ENCODE measurements at places on chromosomes 2 and 18. TPM values are rescaled to one million over a fixed set of nuclear protein-coding genes. Genes with fewer than 3 reads are reported as not detected.

GRCh38 chr2:58708565-58708964, 467.4 kb upstream of the FANCL start:
- DNase-seq: no peak
- H3K4me1 ChIP-seq: no peaks in the 10 kb centered on the region
- no peaks in the 10 kb centered on the region for H3K36me3 ChIP-seq
- no peaks in the 10 kb centered on the region for H3K27me3 ChIP-seq
- H3K27ac ChIP-seq: no peak overlapping the region

- H3K27me3 ChIP-seq: no peaks in the 10 kb centered on the region
- H3K27ac ChIP-seq: no peak overlapping the region
- H3K36me3 ChIP-seq: no peaks in the 10 kb centered on the region
- DNase-seq: no peak
- peaks cover 27% of the 10 kb centered on the region for H3K4me1 ChIP-seq
- H3K4me3 ChIP-seq: no peak overlapping the region
These were observed 108.3 kb upstream of the NOSTRIN start for GRCh38 chr2:168694173-168694572.

- no peaks in the 10 kb centered on the region for H3K4me1 ChIP-seq
- H3K36me3 ChIP-seq: no peaks in the 10 kb centered on the region
- no peak overlapping the region for H3K4me3 ChIP-seq
These were observed 39.1 kb upstream of the FAM136A start for GRCh38 chr2:70340761-70341476.

DNA sequence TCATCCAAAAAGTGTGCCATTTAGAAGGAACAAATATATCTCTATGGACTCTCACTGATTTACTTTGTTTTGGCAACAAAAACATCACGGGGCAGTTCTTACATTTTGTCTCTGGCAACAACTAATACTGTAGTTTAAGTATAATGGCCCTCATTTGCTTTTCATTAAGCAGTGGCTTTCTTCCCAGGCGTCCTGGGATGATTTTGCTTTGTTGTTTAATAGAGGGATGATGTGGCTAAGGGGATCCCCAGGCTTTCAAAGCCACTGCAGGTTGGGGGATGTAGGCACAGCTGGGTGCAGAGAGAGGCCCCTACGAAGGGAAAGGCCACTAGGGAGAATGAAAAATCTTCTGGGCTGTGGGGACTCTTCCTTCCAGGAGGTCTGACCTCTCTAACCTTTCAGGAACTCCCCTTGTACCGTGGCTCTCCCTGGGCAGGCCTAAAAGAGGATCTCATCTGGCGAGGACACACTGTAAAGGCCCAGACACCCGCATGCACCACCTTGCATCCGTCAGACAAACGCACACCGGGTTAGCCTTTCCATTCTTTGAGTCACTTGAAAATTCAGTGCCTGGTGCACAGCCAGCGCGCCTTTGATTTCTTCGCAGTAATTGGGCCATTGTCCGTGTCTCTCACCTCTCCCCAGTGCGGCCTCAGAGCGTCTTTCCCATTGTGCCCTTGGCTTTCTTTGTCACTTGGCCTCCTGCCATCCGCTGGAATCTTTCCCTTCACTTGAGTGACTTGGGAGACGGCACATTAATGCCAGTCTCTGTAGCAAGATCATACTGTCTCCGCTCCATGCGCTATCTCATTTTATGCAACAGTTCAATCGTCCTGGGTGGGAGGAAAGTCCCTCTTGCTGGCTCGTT, 40.3 kb upstream of the AFF3 start:
- H3K4me3 ChIP-seq: peak overlapping the region; percentile 6
- H3K27ac ChIP-seq: peak overlapping the region; percentile 69
- H3K27me3 ChIP-seq: no peaks in the 10 kb centered on the region

DNA sequence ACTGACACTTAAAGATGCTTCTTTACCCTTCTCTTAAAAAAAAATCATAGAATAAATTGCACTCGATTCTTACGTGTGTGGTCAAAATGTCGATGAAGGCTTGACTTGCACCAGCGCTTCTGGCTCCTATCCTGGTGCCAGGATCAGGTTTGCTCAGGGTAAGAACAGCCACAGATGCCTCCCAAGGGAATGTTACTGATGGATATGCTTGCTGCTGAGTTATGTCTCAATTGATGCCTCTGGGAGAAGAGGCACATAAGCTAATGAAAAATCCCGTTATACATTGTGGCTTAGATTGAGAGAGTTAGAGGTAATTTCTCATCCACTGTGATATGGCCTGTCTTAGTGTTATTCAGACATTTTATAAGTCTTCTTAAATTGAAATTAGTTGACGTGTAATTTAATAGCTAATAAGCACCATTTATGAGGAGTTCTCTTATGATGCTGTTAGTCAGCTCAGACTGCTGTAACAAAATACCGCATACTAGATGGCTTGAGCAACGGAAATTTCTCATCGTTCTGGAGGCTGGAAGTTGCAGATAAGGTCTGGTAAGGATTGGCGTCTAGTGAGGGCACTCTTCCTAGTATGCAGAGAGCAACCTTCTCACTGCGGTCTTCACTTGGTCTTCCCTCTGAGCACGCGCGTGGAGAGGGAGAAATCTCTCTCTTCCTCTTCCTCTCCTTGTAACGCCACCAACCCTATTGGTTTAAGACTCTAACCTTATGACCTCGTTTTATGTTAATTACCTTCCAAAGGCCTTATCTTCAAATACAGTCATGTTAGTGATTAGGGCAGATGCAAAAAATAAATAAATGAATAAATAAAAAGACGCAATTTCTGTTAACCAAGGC, 116.6 kb upstream of the NOSTRIN start:
- peaks cover 39% of the 10 kb centered on the region for H3K4me1 ChIP-seq
- no peak overlapping the region for H3K4me3 ChIP-seq
- no peaks in the 10 kb centered on the region for H3K36me3 ChIP-seq

DNA sequence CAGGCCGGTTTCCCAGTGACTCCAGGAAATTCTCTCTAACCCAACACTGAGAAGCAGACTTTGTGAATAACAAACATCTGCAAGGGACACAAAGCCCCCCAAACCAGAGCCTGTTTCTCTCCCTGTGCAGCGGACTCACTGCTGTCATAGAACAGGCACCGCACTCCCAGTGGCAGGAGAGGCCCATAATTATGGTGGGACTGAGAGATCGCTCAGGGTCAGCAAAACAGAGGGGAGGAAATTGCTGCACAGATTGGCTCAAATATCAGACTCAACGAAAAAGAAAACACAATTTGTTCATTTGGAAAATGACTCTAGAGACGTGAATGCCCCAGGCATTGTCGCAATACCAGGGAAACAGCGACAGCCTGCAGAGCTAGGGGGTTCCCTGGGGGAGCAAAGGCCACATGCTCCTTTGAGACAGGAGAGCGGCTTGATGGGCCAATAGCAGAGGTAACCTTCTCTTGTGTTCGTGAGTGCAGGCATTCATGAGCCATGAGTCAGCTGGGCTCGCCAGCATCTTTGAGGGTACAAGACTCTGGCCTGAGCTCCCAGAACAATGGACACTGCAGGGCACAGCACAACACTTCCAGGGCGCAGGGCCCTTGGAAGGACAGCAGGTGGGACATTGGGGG, 143.3 kb upstream of the KLHL29 start:
- H3K27me3 ChIP-seq: peaks cover 22% of the 10 kb centered on the region
- H3K27ac ChIP-seq: no peak overlapping the region
- no peaks in the 10 kb centered on the region for H3K4me1 ChIP-seq
- no peak overlapping the region for H3K4me3 ChIP-seq
- no peaks in the 10 kb centered on the region for H3K36me3 ChIP-seq

DNA sequence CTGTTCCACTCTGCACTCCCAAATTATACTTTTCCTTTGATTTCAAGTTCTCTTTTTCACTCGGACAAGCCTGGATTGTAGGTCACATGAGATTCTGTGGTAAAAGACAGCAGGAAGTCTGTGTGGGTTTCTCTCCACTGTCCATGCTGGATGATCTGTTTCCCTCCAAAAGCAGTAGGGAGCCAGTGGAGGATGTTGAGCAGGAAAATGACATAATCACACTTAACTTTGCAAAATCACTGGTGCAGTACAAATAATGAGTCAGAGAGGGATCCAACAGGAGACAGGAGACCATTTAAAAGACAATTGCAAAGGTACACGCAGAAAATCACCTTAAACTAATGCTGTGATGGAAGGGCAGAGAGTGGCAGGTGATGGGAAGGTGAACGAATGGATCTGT, 301.3 kb downstream of the ZNF407 start:
- peaks cover 25% of the 10 kb centered on the region for H3K4me1 ChIP-seq
- no peaks in the 10 kb centered on the region for H3K36me3 ChIP-seq
- DNase-seq: no peak
- H3K27ac ChIP-seq: no peak overlapping the region

DNA sequence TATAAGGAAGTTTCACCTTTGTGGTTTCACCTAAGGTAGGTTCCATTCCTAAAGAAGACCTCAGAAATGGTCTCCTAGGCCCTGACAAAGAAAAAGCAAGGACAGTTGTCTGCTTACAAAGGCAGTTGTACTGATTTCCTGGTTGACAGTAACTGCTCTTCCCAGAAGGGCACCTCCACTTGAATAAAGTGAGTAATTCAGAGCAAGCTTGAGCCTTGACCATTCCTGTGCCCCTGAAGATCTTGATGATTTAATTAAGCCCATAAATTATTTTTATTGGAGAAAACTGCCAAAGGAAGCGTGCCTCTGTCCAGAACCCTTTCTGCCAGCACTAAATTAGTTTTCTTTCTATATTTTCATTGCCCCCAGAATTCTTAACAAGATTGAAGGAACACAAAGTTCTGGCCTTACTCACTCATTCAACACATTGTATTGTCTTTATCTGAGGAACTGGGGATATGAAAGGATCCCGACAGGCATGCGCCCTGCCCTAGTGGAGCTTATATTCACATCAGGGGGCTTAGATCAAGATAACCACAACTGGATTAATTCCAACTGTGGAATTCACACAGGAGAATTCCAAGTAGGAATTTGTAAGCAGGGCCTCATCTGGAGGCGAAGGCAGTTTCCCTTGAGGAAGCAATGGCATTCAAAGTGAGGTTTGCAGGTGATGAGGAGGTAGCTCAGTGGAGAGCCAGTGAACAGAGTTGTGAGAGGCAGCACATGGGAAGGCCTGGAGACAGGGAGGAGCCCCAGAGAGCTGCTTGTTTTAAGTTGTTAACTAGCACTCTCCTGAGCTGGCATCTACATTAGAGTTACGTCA, 21.2 kb downstream of the PTRHD1 start:
- DNase-seq: no peak
- no peaks in the 10 kb centered on the region for H3K27me3 ChIP-seq
- peaks cover 14% of the 10 kb centered on the region for H3K4me1 ChIP-seq
- no peak overlapping the region for H3K4me3 ChIP-seq
- peaks cover 26% of the 10 kb centered on the region for H3K36me3 ChIP-seq

- no peak overlapping the region for H3K27ac ChIP-seq
- no peak overlapping the region for H3K4me3 ChIP-seq
- H3K36me3 ChIP-seq: no peaks in the 10 kb centered on the region
- peaks cover 71% of the 10 kb centered on the region for H3K4me1 ChIP-seq
- no peaks in the 10 kb centered on the region for H3K27me3 ChIP-seq
- no peak for DNase-seq
These were observed 35.4 kb downstream of the MGAT5 start for GRCh38 chr2:134289225-134289624.

GRCh38 chr18:28650860-28651259, 473.9 kb upstream of the CDH2 start:
- no peak overlapping the region for H3K4me3 ChIP-seq
- no peak for DNase-seq
- H3K36me3 ChIP-seq: no peaks in the 10 kb centered on the region
- H3K27ac ChIP-seq: no peak overlapping the region

The SLC19A3 gene
- total RNA-seq: 0.74 TPM

Measured in left ventricle myocardium inferior (tissue), 1 donor.